Stimulated activated naive CD4-positive, alpha-beta T cell treated with Interleukin-2 at 50 U/mL for 16 hours (primary cell): ENCODE measurements at places on chromosomes 4 and X.
A peak's percentile ranks its signal among the peaks of the same experiment; 100 is the strongest.

GRCh38 chr4:84681486-84682274 is 98.8 kb downstream of the CDS1 start:
- no peak for DNase-seq

GRCh38 chr4:46550471-46550870 is 160.5 kb upstream of the GABRA2 start:
- no peak for DNase-seq

DNA sequence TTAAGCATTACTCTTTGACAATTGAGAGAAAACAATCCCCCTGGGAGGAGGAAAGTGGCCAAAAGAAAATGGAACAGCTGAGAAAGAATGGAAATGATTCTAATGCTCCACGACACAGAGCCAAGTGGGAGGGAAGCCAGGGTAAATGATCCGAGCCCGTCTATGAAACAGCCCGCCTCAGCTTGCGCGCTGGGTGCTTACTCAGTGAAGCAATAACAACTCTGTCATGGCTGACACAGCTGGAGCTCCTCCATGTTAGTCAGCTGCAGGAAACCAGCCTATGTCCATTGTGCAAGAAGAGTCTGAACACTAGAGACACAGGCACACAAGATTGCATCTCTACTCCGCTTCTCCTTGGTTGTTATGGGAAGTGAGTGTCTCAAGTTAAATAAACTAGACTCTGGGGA is 19.3 kb downstream of the NOA1 start:
- no peak for DNase-seq

- DNase-seq = no peak
Observed at GRCh38 chr4:7052923-7053715, 9.9 kb downstream of the TADA2B start.

GRCh38 chr4:78953769-78954666 is 14.8 kb upstream of the PAQR3 start:
- no peak for DNase-seq

DNA sequence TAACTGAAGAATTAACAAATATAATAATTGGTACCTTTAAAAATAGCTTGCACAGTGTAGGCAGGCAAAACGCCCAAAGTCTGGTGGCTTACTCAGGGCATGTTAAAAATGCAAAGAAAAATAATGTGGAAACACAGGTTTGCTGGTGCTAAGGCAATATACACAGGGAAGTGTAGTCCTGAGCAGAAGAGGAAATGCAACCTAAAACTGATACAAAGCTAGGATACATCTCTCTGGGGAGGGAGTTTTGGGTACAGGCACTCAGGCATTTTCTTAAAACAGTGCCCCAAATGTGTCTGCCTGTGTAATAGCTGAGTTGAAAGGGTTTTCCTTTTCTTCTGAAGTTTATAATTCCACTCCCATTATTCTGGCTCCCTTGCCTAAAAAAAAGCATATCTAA is 47.4 kb downstream of the TMPRSS11E start:
- no peak for DNase-seq

GRCh38 chr4:166277401-166277800 is 404.4 kb downstream of the TLL1 start:
- DNase-seq = no peak

DNA sequence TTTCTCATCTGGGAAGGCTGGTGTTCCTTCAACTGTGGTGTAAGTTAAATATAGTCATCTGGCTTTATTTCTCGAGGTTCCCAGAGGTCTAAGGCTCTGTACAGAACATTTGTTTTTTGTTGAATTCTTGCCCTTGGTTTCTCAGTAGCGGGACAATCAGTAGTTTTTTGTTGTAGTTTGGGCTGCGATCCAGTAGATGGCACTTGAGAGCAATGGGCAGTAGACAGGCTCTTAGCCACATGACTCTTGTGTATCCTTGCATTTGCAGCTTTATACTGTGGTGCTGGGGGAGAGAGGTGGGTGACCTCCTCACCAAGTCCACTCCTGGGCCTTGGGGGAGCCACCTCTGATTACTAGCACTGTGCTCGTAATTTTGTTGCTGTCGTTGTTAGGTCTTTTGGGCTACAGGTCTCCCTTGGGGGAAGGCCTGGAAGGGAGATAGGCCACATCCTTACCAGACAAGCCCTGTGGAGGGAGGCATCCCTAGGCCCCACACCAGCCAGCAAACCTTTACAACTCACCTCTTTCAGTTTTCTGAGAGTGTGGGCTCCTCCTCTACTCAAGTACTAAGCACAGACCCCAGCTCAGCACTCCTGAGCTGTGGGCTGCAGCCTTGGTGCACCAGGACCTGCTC is 8.1 kb downstream of the ETDB start:
- DNase-seq = no peak

DNA sequence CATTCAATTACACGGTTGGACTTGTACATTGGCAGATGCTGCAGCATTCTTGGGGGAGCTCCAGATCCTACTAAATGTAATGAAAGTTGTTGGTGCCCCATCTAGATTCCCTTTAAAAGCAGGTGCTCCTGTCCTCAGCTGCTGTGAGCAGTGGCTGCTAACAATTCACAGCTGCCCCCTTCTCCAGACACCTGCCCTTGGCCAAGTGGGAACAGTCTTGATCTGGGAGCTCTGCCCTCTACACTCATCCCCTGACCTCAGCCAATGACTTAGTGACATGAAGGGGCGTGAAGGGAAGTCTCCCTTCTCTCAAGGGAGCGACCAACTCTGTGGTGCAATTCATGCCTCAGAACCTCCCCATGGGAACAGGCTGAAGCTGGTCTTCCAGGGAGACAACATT is 125.7 kb downstream of the EIF4E start:
- DNase-seq = no peak

- DNase-seq = no peak
Observed at GRCh38 chrX:10619425-10620046, 849 bp downstream of the MID1 start.

DNA sequence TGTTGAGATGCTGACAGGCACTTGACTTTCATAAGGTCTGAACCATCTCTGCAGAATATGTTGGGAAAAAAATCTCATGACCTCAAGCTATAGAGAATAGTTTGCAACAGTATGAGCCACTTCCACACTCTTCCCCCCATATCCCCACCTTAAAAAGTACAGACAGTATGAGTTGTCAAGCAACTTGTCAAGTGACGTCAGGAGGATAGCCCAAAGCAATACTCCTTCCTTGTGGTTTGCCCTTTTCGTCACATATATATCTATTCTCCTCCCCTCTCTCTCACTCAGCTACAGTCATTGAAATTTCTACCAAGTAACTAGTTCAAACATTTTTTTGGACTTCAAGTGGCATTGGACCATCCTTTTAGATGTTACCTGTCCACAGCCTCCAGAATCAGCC is 67.7 kb downstream of the MCF2 start:
- no peak for DNase-seq

- DNase-seq = no peak
Observed at GRCh38 chr4:17230727-17231126, 281.2 kb downstream of the QDPR start.

GRCh38 chrX:105695451-105695850 is 126.9 kb upstream of the NRK start:
- DNase-seq = no peak

GRCh38 chr4:105758958-105759357 is 50.4 kb downstream of the GSTCD start:
- DNase-seq = no peak

DNA sequence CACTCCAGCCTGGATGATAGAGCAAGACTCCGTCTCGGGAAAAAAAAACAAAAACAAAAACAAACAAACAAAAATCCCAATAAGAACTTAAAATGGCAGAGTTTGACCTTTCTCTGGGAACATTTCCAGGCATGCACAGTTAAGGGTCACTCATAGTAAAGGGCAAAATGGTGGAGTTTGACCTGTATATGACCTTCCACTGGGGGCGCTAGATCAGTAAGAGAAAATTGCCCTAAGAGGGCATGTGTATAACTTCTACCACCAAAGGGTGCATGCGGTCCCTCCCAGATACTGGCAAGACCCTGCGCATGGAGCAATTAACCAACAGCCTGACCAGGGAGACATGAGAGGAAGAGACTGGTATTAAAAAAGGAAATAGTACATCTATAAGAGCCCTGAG is 177.2 kb downstream of the MOSPD2 start:
- no peak for DNase-seq

DNA sequence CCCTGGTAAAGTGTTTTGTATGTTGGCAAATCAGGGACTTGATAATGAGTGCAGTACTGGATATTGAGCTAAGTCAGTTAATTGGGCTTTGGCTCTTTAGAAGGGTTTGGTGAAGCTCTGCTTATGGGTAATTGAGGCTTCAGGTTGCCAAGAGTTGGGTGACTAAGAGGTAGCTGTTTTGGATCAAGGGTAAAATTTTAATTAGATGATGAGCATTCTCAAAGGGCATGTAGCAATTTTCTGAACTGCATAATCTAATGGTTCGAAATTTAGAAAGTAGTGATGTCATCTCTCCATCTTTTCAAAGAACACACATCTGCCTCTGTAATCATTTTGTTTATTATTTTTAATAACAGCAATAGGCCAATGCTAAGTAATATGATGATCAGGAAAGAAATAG is 5.5 kb upstream of the TRIM2 start:
- DNase-seq = no peak

- DNase-seq = no peak
Observed at GRCh38 chrX:39840581-39841093, 257.1 kb downstream of the BCOR start.

- no peak for DNase-seq
Observed at GRCh38 chr4:30616942-30617646, 103.1 kb upstream of the PCDH7 start.

GRCh38 chrX:136304493-136304892 is 3.7 kb downstream of the ADGRG4 start:
- DNase-seq = no peak

DNA sequence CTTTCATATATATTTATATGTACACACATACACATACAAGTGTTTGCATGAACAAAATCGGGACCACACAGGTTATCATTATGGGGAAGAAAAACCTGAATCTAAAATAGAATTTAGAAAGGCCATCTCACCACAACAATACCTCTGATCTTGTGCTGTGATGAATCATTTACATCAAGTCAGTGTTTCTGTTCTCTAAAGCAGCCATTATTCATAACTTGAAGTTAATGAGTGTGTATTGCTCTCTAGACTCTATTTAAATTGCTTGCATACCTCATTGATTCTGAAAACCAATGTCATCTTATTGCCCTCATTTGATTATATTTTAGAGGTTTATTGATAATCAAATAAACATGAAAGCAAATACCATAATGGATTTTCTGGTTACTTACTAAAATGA is 71.6 kb downstream of the FAM114A1 start:
- DNase-seq = no peak

- no peak for DNase-seq
Observed at GRCh38 chr4:64584125-64584524, 174.9 kb upstream of the TECRL start.

GRCh38 chrX:119401569-119401968 is 2.4 kb downstream of the SLC25A43 start:
- no peak for DNase-seq

GRCh38 chr4:159209249-159209648 is 106.4 kb downstream of the RAPGEF2 start:
- DNase-seq = no peak

DNA sequence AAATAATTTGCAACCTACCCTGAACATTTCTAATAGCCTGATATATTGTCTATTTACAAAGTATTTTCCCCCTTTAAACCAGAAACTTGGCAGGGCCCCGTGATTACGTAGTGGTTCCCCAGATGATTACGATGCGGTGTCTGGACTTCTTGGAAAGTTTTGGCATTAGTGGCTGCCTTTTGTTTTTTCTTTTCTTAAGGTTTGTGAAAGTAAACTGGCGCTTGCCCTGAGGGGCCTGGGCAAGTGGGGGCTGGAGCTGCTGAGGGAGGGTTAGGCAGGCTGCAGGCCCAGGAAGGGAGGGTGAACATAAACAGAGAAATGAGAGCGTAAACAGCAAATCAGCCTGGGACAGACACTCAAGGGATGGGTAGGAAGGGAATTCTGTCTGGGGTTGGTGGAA is 123.6 kb upstream of the MSX1 start:
- DNase-seq = no peak

GRCh38 chr4:119321921-119322687 is at the start of gene FABP2:
Gene FABP2, minus strand, starts transcription at chr4:119322138. Its CDS starts 36 bp downstream, at chr4:119322102.
- DNase-seq = no peak

- peak; percentile 0 for DNase-seq
Observed at GRCh38 chrX:7146703-7147412, 654 bp upstream of the STS start.

DNA sequence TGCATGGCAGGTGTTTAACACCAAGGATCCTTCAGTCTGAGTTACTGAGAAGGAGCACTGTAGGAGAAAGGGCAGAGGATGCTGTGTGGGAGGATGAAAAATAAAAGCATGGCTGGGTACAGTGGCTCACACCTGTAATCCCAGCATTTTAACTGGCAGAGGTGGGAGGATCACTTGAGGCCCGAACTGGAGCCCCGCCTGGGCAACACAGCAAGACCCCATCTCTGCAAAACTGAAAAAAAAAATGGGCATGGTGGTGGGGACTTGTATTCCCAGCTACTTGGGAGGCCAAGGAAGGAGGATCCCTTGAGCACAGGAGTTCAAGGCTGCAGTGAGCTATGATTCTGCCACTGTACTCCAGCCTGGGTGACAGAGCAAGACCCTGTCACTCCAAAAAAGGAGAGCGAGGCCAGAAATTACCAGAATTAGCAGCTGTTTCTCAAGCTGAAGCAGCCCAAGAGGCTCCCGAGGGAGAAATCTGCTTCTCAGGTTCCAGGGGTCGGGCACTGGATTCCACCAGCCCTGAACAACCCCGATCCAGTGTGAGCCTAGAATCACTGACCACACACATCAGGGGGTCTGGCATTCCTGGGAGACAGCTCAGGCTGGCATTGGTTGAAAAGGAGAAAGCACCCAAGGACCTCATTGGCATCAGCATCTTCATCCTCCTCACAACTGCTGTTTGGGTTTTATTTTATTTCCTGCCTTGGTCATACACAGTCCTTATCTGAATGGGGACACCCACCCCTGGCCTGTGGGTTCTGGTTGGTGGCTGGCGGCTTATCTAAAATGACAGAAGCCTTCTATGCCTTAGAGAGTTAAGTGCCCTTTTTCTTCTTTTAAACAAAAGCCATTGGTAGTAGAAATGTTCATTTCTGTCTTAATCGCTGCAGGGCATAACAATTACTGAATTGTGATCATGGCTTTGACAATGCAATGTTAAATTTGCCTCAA is 66.3 kb upstream of the TRIM2 start:
- no peak for DNase-seq

GRCh38 chr4:15043226-15043625 is 40.9 kb downstream of the CPEB2 start:
- no peak for DNase-seq

DNA sequence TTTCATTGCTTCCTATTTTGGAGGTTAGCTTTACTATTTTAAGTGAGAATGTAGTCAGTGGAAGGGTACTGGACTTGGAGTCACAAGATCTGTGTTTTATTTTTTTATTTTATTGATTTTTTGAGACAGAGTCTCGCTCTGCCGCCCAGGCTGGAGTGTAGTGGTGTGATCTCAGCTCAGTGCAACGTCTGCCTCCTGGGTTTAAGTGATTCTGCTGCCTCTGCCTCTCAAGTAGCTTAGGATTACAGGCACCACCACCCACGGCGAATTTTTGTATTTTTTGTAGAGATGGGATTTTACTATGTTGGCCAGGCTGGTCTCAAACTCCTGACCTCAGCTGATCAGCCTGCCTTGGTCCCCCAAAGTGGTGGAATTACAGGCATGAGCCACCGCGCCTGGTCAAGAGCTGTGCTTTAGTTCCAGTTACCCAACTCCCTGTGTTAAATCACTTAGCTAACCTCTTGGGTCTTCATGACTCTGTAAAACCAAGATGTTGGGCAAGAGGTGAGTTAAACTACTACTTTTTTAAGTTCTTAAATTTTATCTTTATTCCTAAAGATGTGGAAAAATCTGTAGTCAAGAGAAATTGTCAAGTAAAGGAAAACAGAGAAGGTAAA is 11.2 kb downstream of the USP9X start:
- DNase-seq = no peak
